A673 (cell line): ENCODE measurements at places on chromosomes 16 and 17.

GRCh38 chr17:37123941-37124820, 175.4 kb downstream of the AATF start:
- no peak for DNase-seq

- DNase-seq = no peak
Measured at GRCh38 chr17:83041305-83041704, 38.1 kb upstream of the METRNL start.

GRCh38 chr17:9434642-9435057, 141.0 kb downstream of the STX8 start:
- DNase-seq = no peak

GRCh38 chr16:28193530-28194423, 18.0 kb downstream of the XPO6 start:
- peak; percentile 67 for DNase-seq

GRCh38 chr16:67294938-67295361, 15.6 kb downstream of the PLEKHG4 start:
- DNase-seq = no peak

DNA sequence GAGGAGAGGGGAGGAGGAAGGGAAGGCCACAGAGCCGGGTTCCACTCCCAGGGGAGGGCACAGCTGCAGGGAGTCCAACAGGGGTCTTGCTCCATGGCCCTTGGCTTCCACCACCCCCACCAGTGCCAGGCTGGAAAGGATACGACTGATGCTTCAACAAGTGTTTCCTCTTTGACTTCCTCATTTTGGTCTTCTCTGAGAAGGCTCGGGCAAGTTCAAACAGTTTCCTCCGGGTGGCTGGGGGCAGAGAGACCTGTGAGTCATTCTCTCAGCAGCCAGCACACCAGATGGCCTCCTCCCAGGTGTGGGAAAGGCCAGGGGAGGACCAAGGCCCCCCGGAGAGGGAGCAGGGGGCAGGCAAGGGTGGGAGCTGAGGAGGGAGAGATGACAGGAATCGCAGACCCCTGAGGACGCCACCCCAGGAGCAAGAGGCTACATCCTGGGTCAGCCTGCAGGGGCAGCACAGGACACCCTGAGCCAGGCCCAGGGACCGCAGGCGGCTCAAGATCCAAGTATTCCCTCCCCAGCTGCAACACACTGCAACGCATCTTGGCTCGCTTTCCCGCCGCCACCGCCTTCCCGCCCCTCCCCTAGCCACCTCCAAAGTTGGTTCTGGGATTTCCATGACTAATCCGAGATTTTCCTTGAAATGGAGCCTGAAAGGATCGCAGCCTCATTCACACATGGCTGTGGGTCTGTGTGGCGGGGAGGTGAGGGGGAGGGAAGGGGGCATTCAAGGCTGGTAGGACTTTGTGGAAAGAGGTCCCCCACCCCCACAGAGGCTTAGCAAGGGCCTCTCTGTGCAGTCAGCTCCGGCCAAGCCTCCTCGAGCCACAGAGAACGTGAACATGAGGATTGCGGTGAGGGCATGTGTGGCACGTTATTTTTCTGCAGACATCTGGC, 18.4 kb upstream of the MRPS23 start:
- DNase-seq = no peak

DNA sequence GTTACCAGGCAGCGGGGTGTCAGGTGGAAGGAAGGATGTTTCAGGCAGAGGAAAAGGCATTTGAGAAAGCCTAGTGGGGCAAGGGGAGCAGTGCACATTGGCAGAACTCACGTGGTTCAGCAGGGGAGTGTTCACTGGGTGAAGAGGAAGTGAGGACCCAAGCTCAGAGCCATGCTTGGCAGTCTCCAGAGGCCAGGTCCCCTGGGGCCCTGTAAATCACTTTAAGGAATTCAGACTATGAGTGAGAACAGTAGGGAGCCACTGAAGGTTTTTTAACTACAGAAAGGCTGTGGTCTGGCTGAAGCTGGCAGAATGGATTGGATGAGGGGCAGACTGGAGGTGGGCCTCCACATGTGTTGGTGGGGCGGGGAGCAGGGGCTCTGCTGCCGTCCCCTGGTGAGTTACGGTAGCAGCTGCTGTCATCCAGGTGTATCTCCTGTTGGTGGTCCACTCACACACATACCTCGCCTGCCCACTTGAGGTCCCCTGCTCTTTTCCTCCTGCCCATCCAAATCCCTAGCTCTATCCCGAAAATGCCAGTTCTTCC, 5.1 kb downstream of the CLEC16A start:
- peak; percentile 89 for DNase-seq

DNA sequence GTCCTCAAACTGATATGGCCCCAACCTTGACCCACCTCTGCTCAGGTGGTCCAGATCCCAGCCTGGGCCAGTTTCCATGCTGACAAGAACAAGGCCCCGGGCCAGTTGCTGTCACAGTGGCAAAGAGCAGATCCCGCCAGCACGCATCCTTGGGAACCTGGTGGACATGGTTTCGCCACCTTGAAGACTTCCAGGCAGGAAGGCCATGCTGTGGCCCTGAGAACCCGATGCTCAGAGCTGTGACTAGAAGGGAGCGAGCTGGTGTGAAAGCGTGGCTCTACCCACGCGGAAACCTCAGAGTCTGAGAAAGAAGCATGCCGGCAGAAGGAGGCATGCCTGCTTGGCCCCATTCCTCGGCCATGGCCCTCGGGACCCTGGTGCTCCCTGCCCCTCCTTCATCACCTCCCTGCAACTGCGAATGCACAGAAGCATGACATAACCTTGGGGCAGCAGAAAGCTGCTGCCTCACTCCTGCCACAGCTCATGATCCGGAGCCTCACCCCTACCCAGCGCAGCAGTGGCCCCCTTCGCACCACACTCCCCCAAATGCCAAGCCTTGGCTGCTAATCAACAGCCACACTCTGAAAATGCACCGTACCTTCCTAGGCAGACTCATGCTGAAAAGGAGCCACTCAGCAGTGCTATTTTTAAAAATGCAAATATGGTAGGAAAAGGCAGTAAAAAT, 33.2 kb downstream of the UBE2O start:
- no peak for DNase-seq

GRCh38 chr17:17226451-17227265, 10.3 kb downstream of the FLCN start:
- no peak for DNase-seq

- no peak for DNase-seq
Measured at GRCh38 chr16:88697116-88697830, 8.9 kb downstream of the RNF166 start.

GRCh38 chr17:43768382-43768781, 9.8 kb upstream of the SOST start:
- DNase-seq = no peak

DNA sequence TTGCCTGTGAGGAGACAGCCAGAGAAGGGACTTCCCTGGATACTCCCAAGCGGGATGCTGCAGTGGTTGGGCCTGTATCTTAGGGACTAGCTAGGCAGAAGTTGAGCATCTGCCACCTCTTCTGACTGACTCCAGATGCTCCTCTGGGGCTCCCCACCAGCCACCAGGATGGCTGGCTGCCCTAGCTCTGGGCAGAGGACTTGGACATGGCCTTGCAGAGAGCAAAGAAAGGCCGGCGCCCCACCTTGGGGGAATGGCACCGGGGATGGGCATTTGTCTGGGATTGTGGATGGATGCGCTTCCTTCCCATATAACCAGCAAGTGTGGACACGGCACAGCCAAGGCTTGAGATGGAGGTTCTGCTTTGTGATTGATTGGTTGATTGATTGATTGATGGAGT, 69.0 kb downstream of the OR1D5 start:
- DNase-seq = no peak

DNA sequence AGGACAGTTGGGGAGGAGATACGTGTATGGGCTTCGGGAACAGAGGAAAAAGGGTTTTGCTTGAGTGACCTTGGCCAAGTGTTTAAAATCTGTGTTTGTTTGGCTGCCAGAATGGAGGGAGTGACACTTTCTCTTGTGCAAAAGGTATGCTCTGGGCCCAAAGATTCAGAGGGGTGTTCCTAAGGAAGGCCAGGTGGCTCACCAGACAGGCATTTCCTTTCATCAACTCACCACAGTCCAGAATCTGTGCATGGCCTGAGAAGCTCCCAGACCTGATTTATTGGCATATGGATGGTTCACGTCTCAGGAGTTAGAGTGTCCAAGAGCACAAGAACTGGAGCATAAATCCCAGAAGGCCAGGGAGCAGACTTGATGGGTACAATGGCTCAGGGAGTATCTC, 53.4 kb upstream of the NLK start:
- DNase-seq = no peak

DNA sequence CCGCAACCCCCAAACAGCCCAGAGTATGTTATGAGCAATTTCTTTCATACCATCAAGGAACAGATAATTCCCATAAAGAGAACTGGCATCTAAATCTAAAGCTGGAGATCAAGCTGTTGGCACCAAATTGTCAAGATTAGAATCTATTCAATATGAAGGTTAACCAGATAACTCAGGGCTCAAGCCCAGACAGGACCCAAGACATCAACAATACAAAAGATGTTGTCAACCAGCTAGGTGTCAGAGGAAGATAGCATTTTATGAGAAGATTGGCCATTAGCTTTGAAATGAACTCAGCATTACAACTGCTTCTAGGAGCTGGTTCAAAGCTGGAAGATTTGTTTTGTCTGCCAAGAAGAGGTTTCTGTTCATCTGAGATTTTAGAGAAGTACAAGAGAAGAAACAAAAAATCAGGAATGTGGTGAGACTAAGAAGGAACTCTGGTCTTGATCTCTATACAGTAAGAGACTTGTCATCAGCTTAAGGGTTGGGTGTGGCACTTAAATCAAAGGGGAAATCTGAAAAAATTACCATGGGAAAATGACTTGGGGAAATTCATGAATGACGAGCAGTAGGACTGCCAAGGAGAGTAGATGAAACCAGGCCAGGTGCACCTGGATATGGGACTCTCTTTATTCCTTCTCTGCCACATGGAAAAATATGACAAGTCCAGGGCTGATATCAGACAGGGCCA, 64.2 kb upstream of the COX10 start:
- no peak for DNase-seq

- DNase-seq = no peak
Measured at GRCh38 chr16:81956213-81956948, 54.9 kb downstream of the SDR42E1 start.

DNA sequence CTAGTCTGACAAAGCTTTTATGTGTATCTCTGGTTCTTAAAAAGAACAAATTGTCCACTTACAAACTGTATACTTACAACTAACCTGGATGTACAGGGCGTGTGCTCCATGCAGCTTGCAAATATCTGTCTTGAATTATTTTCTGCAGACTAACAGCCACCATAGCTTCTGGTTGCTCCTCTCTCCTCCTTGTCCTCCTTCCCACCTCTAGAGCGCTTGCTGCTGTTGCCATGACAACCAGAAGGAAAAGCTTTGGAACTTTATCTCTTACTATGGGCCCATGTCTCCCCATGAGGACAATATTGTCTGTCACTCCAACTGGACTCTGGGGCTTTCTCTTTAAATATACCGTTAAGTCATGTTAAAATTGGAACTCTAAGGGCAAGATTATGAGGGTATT, 71.5 kb upstream of the DHX40 start:
- DNase-seq = no peak

- DNase-seq = no peak
Measured at GRCh38 chr17:83088909-83089308, 9.5 kb downstream of the METRNL start.

DNA sequence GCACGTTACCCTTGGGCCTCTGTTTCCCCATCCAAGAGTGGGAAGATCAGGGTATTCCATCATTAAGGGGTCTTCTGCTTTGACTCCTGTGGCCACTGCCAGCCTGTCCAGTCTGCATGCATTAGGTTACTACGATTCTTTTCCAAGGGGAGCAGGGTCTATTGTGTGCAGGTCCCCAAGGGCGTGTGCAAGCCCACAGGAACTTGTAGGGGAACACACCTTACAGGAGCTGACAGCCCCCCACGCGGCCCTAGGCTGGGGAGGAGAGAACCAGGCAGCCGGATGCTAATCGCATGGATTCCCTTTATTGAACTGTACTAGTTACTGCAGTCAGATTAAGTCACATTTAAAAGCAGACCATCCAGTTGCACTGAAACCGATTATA, 116.7 kb downstream of the C16orf78 start:
- DNase-seq = no peak

GRCh38 chr16:56357765-56358322, 67.5 kb downstream of the AMFR start:
- DNase-seq = no peak

- DNase-seq = no peak
Measured at GRCh38 chr16:521381-522210, 5.9 kb upstream of the CAPN15 start.

DNA sequence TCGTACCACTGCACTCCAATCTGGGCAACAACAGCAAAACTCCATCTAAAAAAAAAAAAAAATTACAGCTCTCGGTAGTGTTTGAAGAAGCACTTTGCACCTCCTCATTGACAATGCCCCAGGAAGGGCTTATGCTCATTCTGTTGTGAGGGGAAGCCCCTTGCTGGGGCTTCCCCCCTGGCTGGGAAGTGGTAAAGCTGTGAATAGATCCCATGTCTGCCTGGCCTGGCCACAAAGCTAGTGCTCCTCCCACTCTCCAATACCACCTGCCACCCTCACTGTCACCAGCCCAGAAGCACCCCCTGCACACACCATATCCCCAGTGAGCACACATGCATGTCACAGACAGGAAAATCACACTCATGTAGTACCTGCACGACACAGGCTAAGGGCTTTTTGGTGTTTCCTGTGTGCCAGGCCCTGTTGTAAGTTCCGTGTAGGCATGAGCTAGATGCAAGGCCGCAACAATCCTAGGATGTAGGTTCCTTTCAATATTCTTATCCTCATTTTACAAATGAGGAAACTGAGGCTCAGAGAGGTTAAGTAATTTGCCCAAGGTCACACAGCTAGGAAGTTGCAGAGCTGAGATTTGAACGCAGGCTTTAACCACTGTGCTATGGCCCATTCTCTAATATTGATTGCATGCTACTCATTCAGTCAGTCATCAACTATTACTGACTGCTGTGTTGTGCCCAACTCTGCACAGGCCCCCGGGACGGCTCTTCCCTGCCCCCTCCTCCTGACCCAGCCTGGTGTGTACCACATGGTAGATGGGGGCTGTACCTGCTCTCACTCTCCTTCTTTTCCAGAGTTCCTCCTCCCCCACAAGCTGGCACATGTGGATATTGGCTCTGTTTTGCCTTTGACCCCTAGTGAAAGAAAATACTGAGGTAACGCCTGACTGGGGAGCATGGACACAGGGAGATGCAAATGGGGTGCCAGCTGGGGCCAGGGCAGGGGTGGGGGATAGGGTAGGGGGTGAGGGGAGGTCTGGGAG, 11.9 kb upstream of the COL1A1 start:
- DNase-seq = peak; percentile 49
